ENCODE measurements at places on chromosomes 3 and 15. TPM values are rescaled to one million over a fixed set of nuclear protein-coding genes. Genes with fewer than 3 reads are reported as not detected.

VGLL4 gene
- total RNA-seq, result 32.0 TPM

TRH gene
- total RNA-seq, result not detected

C3orf52 gene
- 11.5 TPM for total RNA-seq

XCR1 gene
- not detected for total RNA-seq

GPR62 gene
- not detected for total RNA-seq

SAMMSON gene
- total RNA-seq, result not detected

NMB gene
- total RNA-seq, result 22.7 TPM

KNG1 gene
- total RNA-seq, result not detected

CGNL1 gene
- total RNA-seq, result 2.0 TPM

Data from A549 treated with CpdA at 1 μM for 4 hours (cell line).